ENCODE measurements at places on chromosomes 12 and 14.

GRCh38 chr12:73361864-73362230, 1089.7 kb downstream of the TRHDE start:
- DNase-seq, result no peak

DNA sequence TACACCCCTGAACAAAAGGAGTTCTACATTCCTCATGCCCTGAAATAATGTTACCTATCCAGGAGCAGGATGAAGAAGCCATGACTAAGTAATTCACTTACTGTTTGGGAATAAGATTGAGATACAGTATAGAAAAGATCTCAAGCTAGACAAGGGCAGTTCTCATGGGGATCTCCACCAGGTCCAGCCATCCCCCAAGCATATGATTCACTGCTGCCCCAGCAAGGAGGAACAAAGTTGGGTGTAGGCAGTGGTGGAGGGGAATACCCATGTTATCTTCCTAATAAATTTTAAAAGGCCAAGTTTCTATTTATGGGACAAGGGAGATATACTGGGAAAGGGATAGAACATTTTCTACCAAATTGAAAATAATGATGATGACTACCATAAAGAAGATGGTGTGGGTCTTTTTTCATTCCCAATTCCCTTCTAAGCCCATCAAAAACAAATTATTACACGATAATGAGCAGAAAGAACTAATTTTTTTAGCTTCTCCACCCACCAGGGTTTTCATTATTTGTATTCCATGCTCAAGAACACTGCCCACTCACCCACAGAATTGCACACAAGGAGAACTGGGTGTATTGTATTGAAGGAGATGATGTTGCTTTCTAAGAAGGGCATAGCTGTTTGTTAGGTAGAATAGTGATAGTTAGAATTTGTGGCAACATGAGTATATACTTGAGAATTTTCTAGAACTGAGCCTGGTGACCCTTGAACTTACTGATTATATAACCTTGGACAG, 204.6 kb downstream of the BTG1 start:
- no peak for DNase-seq

- DNase-seq, result peak; percentile 79
These were observed 87.4 kb downstream of the B4GALNT3 start for GRCh38 chr12:546920-547845.

DNA sequence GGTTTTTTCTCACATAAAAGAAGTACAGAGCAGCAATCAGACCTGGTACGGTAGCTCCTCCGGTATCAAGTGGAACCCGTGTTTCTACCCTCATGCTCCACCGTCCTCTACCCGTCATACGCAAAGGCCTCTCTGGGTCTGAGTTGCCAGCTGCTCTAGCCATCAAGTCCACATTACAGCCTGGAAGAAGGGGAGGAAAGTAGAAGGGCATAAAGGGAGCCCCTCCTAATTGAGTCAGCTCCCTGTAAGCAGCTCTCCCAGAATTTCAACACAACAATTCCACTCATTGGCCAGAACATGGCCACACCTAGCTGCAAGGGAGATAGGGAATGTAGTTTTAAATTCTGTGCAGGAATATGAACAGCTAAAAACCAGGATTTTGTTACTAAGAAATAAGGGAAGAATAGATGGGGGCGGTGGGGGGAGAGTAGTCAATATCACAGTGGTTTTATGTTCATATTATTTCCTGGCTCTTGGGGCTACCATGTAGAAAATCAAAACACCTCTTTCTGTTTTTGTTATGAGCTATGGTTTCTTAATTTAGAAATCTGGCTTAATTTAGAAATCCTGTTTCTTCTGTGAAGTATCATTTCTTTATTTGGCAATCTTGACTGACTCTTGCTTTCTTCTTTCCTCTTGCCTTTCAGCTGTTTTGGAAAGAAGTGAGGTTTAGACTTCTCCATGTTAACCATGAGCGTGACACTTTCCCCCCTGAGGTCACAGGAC, 103.9 kb downstream of the AKAP6 start:
- DNase-seq, result no peak

DNA sequence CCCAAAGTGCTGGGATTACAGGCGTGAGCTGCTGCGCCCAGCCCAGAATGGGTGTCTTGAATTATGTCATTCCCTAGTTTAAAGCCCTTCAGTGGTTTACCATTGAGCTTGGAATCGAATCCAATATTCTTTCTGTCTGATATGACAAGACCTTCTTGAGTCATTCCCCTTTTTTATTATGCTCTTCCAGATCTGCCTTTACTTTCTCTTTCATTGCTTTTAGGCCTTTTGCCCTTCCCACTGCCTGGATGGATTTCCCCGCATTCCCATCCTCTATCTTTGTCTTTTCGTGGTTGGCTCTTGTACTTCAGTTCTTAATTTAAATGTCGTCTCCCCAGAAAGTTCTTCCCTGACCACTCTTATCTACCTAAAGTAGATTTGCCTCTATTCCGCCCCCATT, 1.6 kb downstream of the TRAFD1 start:
- DNase-seq, result peak; percentile 24

DNA sequence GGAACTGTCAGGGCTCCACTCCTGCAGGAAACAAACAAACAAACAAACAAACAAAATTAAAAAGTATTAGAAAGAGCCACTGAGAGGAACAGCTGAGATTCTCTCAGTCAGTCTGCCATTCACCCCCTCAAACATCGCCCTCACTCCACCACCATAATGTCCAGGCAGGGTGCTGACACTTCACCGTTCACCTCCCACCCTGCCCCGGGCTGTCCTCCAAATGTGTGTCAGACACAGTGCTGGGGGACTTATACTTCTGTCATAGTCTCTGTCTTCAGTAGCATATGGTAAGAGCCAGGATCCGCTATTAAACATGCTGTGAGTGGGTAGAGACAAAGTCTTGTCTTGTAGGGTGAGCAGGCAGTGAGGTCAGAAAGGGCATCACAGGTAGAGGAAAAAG, 28.3 kb downstream of the KRT18 start:
- DNase-seq, result no peak

DNA sequence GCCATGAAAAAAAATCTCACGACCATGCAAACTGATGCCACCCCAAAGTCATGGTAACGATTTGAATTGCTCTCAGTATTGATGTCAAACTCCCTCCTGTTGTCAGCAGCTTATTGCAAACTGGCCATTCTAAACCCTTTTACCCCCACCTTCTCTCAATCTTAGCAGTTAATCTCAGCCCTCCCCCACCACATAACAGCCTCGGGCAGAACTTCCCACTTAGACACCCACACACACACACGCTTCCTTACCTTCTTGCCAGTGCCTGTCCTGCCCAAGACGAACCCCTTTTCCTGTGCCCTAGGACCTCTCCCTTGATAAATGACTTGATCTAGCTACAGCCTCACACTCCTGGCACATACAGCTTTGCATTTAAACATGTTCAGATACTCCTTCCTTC, 56.6 kb downstream of the GPATCH2L start:
- no peak for DNase-seq

Measured in Daoy (cell line).